ENCODE measurements at places on chromosomes 3 and 15.

GRCh38 chr3:188287339-188287738 lies 133.4 kb downstream of the LPP start:
- DNase-seq, result no peak

- DNase-seq, result no peak
These were observed 45.0 kb downstream of the BLM start for GRCh38 chr15:90762109-90762508.

DNA sequence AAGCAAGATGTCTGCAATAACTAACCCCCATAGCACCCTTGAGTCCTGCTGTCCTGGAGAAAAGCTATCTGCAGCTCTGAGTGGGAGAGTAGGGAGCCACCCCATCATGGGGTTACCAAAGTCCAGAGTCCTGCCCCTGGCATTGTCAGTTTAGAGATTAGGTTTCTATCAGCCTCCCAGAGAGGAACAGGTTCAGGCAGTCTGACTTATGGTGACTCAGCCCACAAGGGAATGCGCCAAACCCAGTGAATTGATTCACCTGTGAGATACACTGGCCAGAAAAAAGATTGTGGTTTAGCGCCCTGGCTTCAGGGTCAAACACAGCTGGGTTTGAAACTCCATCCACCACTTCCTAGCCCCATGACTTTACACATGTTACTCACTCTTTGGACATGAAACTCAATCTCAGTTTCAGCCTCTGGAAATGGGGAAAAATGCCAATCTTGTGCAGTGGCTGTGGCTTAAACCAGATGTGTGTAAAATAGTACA lies 263.6 kb upstream of the HES1 start:
- no peak for DNase-seq

DNA sequence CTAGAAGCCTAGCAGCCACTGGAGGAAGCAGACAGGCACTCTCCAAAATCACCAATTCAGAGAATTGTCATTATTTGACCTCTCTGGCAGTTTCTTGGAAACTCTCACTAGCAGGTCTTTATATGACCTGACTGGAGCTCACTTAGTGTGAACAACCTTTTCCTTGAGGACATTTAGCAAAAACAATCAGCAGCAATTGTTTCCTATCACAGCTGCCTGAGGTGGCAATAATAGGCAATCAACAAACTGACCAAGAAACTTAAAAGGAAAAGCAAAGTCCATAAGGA lies 162.4 kb upstream of the STT3B start:
- no peak for DNase-seq

DNA sequence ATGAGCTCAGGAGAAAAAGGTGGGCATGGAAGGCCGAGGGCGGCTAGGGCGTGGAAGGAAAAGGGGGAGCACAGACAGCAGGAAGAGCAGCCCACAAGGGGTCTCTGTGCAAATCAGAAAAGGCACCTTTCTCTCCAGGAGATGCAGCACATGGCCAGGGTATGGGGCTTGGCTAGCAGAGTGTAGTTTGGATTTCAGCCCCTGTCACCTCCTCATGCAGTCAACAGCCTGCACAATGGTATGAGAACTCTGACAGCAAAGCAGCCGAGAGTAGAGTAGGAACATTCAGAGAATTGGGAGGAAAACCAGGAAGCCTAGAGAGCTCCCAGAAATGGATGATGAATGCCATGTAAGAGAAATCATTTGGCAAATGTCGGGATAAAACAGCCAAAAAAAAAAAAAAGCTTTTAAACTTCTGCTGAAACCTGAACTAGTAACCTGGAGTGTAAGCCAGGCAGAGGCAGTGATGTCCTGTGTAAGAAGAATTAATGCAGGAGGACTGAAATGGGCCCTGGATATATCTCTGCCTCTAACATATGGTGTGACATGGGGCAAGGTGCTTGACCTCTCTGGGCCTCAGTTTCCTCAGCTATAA lies 25.7 kb downstream of the FSTL1 start:
- DNase-seq, result no peak

DNA sequence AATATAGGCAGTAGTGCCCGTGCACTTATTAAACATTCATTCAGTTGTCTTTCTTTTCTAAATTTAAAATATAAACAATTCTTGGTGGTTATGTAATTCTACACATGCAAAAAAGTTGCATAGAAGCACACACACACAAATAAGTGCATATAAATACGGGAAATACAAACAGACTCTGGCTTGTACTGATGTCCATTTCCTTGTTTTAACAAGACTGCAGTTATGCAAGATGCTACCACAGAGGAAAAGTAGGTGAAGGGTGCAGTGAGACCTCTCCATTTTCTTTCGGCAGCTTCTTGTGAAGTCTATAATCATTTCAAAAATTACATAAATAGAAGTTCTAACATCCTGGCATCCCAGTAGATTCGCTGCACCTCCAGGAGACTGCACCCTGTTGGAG lies 130.6 kb upstream of the BCL6 start:
- no peak for DNase-seq

DNA sequence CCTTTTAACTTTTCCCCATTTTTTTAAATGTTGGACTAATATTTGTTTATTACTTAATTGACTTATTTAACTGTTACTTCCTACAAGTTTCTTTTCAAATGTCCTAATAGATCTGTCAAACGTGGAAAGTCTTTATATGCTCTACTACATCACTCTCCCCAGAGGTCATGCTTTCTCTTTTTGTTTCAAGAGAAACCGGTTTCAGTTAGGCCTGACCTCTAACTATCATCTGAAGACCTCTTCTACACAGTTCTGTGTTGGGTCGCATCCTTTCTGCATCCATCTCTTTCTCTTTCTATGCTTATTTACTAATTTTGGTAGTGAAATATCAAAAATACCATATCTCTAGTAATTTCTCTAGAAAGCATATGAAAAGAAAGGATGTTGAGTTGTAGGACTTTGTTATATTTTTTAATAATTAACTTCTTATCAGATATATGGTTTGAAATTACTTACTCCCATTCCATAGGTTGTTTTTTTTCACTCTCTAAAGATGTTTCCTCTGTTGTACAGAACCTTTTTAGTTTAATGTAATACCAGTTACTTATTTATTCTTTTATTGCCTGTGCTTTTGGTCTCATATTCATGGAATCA lies 781.2 kb upstream of the ARPP21 start:
- DNase-seq, result no peak

DNA sequence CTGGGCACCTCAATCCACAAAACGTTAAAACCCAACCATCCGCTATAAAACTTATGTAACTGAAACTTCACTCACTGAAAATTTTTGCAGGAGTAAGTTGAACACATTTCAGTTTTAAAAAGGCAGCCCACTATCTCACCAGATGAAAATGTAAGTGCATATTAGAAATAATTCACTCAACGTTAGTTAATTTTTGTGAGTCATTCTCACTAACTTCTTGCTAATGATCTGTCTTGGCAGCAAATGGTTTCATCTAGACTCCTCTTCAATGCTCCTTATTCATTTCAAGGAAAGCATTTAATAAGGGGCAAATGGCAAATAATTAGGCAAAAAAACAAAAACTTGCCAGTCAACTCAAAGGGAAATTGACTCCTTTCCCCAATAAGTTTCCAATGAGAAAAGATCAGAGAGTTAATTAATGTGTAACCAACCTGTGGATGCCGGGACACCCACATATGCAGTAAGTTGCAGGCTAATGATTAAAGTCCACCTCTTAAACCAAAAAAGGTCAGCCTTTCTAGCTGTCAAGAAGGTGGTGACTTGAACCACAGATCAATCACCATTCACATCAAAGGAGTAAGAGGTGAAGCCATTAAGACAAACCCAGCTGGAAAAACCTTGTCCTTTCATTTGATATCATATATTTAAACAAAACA lies 22.9 kb upstream of the PRICKLE2 start:
- no peak for DNase-seq

DNA sequence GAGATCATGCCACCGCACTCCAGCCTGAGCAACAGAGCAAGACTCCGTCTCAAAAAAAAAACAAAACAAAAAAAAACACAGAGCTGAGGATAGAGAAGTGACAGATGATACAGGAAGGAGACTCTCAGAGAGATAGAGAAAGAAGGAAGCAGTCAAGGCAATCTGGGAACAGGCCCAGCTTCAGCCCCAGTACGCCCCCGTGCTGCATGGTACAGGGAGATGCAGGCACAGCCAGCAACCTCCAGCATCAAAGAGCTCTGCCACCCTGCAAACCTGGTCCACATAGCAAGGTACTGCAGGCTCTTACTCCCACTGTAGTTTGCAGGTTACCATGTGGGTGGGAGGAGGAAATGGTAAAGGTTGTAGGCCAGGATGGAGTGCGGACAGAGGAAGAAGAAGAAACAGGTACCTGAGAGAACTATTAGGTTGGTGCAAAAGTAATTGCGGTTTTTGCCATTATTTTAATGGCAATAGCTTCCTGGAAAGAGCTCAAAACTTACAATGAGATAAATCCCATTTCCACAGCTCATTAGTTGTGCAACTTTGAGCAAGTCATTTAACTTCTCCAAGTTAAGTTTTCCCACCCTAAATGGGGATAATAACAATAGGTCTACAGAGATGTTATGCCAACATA lies 253.0 kb downstream of the ARRDC4 start:
- DNase-seq, result no peak

GRCh38 chr3:123338620-123339061 lies 110.2 kb downstream of the ADCY5 start:
- no peak for DNase-seq

GRCh38 chr3:190094160-190094718 lies 26.5 kb downstream of the P3H2 start:
- DNase-seq, result no peak

- DNase-seq, result no peak
These were observed 13.0 kb upstream of the BTLA start for GRCh38 chr3:112512320-112512719.

DNA sequence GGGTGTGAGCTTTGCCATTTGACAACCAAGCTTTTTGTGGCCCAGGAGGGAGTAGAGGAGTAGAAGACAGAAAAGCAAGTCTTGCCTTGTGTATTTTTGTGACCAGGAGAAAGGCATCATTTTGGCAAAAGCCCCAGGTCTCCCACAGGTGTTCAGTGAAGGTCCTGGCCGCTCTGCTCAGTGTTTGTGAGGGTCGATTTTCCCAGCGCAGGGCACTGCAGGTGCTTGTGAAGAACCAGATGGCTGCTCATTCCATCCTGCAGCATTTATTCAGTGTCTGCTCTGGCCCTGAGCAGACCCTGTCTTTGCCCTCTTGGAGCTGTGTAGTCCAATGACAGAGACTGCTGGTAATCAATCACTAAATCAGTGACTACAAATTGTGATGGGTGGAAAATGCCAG lies 19.5 kb downstream of the TRAK1 start:
- no peak for DNase-seq

- no peak for DNase-seq
These were observed 20.1 kb downstream of the SPTBN5 start for GRCh38 chr15:41873711-41874110.

DNA sequence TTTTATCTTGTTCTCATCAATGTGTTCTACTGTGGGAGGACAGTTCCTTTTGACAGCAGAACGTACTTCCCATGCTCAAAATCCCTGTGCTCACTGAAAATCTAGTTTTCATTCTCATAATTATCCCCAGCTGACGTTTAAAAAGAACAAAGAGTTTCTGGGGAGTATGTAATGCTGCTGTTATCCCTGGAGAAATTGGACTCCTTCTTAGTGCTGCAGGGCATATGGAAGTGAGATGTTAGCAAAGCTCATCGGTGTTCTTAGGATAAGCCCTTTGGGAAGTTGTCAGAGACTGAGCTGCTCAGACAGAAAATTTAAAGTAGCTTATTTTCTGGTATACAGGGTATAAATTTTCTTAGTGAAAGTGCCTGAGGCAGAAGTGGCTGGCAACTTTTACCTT lies 66.5 kb downstream of the CDAN1 start:
- no peak for DNase-seq

- DNase-seq, result no peak
These were observed 23.5 kb downstream of the TPRG1 start for GRCh38 chr3:189195302-189195701.

- DNase-seq, result no peak
These were observed 120.0 kb downstream of the SSR3 start for GRCh38 chr3:156434921-156435320.

All from CD4-positive, alpha-beta T cell treated with Interleukin-2 at 100 ng/mL for 4 hours (primary cell).